ENCODE measurements at places on chromosomes 5 and 9.
A peak's percentile ranks its signal among the peaks of the same experiment; 100 is the strongest.

DNA sequence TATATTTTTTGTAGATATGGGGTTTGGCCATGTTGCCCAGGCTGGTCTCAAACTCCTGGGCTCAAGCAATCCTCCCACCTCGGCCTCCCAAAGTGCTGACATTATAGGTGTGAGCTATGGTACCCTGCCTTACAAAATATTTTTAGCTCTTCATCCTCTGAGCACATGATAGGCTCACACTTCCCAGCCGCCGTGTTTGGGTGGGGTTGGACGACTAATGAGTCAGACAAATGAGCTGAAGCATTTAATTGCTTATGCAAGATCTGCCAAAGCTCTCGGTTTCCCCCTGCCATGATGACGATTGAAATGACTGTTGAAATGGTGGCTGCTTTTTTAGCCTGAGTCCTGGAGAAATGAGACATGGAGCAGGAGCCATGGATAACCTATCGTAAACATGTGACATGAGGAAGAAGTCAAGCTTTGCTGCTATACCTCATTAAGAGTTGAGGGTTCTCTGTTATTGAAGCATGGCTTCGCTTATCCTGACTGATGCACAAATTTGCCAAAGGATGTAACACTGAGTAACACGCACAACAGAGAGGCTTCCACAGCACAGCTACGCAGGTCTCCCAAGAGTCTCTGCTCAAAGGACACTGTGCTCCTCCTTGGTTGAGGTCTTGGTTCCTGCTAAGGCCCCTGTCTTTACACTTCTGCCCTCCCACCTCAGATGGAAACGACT lies 48.2 kb upstream of the GFPT2 start:
- DNase-seq = no peak

DNA sequence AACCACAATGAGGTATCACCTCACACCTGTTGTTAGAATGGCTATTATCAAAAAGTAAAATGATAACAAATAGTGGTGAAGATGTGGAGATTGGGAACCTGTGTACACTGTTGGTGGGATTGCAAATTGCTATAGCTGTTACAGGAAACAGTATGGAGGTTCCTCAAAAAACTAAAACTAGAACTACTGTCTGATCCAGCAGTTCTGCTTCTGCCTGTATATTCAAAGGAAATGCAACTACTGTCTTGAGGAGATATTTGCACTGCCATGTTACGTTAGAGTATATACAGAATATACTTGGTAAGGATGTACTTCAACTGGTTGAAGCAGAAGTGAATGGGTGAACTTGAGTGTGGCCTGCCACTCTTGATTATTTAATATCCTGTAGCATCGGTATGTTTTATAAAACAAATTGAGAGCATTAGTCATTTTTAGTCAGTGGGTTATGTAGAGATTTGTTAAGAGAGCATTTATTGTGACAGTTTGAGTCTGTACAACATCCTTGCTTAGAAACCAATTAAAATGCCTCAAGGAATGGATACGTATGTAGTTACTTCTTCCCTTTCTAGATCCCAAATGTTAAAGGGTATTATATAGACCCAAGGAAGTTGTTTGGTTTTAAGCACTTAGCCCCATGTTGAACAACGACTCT lies 37.5 kb downstream of the ZCCHC7 start:
- no peak for DNase-seq

DNA sequence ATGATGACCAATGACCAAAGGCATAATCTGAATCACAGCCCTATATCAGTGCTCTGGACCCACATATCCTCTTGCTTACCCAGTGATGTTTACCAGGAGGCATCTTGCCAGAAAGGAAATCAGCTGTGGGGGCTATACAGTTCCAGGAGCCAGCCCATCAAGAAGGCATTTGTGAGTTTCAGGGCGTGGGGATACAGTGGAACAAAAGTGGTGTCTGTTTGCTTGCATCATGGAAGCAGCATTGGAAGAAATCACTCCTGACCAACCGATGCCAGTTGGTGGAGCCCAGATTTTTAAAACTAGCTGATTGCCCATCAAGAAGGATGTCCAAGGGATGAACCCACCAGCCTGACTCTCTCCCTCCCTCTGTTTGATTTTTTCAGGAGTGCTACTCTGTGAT lies 106.5 kb upstream of the EGFLAM start:
- no peak for DNase-seq

DNA sequence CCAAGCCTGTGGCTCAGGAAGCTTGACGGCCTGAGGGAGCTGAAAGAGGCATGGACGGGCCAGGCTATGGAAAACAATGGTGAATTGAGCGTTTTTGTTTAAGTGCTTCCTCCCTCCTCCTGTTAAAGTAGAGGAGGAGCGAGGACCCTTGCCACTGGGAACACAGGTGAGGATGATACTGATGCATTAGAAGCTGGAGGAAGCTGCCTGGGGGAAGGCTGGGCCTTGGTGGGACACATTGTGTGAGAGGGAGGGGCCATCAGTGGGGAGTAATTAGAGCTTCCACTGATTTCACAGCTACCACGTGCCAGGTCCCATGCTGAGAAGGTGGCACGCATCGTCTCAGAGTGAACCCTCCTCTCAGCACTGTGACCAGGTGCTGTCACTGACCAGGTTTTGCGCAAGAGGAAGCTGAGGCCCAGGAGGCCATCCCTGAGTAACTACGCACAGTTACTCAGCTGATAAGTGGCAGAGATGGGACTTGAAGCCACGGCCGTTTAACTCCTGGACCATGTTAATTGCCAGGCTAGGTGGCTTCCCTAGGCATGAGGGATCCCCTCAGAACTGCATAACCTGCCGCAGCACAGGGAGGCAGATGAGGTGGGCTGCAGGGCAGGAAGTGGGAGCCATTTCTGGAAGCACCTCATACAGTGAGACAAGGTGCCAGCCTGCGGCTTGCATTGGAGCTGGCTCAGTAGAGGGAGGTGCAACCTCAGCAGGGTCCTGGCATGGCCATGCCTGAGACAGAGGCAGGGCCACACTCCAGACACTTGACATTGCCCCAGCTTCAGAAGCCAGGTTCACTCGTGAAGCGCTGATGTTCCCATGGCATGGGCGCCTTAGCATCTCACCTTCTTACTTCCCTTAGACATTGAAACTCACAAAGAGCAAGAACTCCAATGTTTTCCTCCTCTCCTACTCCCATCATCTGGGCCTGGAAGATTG lies 195.3 kb upstream of the MVB12B start:
- peak; percentile 35 for DNase-seq

Data from activated CD8-positive, alpha-beta memory T cell treated with anti-CD3 and anti-CD28 coated beads for 24 hours (primary cell).